Foreskin keratinocyte (primary cell): ENCODE measurements at places on chromosomes 3 and 15. TPM values are rescaled to one million over a fixed set of nuclear protein-coding genes. Genes with fewer than 3 reads are reported as not detected.

GRCh38 chr3:73073091-73073707, 11.7 kb downstream of the EBLN2 start:
- no peak for DNase-seq

- DNase-seq: no peak
Observed at GRCh38 chr3:77232557-77232956, 192.7 kb downstream of the ROBO2 start.

DNA sequence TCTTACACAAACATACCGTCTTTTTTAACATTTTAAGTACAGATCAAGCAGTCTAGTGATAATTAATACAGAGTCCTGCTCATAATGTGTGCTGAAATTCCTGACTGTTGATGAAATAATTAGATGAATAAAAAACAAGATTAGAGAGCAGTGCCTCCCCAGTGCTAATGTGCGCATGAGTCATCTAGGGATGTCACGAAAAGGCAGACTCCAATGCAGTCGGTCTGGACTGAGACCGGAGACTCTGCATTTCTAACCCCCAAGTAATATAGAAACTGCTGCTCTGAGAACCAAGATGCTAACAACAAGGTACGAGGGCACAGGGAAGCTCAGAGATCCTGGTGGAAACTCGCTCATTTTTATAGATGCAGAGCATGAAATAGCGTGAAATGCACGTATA, 61.4 kb downstream of the COL8A1 start:
- no peak for DNase-seq

GRCh38 chr3:149214702-149215101, 6.9 kb downstream of the CP start:
- no peak for DNase-seq

DNA sequence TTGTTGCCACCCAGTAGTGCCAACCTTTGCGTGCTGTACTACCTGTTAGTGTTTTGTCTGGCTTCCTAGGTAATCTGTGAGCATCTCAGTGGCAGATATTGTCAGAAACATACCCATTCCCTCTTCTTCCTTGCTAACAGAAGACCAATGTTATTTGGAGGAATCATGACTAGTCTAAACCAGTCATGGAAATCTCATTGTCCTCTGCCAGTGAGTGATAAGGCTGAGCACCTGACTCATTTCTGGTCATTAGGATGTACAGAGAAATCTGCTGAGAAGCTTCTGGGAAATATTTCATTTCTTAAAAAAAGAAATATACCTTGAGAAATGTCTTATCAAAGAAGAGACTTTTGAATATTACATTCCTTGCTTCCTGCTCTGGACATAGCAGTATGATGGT, 70.1 kb upstream of the CDV3 start:
- peak; percentile 33 for DNase-seq

GRCh38 chr3:161349529-161350312, 21.6 kb downstream of the SPTSSB start:
- DNase-seq: peak; percentile 91

DNA sequence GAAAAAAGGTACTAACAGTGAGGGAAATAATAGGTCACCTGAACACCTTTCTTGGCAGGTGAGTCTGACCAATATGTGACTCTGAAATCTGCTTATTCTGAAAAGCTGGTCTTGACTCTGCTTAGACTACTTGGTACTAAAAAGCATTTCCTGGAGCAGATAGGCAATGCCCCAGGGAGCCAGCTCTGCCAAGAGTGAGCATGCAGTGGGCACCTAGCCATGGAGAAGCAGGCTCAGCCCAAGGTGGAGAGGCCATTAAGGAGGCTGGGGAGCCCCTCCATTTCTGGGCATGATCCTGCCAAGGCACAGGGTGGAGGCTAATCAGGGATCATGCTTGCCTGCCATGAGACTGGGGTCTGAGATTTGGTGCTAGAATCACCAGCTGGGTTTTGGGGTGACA, 1.6 kb upstream of the LTF start:
- no peak for DNase-seq

GRCh38 chr15:73325191-73325861, 43.4 kb downstream of the HCN4 start:
- no peak for DNase-seq

GRCh38 chr3:58528629-58529028, 8.4 kb downstream of the ACOX2 start:
- DNase-seq: no peak

DNA sequence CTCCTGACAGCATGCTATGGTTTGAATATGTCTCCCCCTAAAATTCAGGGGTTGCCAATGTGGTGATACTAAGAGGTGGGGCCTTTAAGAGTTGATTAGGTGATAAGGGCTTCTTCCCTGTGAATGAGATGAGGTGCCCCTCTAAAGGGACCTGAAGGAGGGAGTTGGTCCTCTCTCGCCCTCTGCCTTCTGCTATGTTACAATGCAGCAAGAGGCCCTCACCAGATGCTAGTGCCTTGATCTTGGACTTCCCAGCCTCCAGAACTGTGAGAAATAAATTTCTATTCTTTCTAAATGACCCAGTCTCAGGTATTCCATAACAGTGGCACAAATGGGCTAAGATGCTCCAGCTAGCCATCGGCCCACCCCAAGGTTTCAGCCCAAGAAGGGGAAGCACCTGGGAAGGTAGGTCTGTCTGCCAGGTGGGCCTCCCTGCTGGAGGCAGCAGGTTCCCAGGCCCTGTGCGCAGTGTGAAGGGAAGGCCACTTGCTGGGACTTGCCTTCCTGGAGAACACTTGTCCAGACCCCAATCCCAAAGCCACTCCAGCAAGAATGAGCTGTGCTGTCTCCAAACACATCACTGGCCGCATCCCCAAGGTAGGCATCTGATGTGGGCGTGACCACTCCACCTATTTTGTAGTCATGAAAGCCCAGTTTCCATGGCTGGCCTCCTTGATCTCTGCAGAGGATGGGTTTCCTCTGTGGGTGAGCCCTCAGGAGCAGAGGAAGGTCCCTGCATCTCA, 9.0 kb downstream of the TGM4 start:
- DNase-seq: peak; percentile 92

DNA sequence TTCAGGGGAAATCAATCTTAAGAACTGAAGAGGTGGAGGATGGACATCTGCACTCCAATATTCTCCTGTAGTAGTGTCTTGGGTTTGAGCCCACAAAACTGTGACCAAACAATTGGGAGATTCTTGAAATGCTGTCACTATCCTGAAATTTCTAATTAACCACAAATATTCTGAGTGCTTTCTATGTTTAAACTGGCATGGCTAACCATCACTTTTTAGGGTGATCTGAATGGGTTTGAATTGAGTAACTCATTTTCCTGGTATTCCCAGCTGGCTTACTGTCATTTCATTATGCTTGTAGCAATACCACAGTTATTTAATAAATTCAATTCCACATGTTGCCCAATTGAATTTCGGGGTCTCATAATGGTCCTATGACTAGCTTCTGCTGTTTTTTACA, 216.9 kb upstream of the DCBLD2 start:
- no peak for DNase-seq

- no peak for DNase-seq
Observed at GRCh38 chr15:92565351-92566125, 90.0 kb downstream of the FAM174B start.

DNA sequence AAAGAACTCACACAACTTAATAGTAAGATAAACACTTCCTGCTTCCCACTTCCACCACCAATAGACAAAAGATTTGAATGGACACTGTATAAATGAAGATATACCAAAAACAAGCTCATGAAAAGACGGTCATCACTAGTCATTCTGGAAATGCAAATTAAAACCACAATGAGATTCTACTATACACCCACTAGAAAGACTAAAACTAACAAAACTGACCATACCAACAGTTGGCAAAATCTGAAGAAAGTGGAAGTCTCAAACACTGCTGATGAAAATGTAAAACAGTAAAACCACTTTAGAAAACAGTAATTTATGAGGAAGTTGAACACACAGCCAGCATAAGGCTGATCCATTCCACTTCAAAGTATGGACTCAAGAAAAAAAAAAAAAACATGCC, 35.6 kb upstream of the CD96 start:
- DNase-seq: no peak

DNA sequence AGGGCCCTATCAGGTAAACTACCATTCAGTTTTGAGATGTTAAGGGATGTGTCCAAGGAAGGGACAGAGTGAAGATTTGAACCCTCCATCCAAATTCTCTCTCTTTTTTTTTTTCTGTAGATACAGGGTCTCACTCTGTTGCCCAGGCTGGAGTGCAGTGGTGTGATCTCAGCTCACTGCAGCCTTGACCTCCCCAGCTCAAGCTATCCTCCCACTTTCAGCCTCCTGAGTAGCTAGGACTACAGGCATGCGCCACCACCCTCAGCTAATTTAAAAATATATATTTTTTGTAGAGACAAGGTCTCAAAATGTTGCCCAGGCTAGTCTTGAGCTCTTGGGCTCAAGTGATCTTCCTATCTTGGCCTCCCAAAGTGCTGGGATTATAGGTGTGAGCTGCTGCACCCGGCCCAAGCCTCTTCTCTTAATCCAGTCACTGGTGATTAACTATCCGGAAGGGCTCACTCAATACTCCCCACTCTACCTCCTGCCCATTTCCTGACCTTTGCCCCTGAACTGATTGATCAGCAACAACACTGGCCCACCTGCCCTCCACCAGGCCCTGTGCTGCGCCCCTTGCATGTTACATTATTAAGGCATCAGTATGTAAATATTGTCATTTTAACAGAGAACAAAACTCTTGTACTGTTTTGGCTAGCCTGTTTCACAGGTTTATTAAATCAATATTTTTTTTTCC, 164.7 kb downstream of the CTNNB1 start:
- no peak for DNase-seq

DNA sequence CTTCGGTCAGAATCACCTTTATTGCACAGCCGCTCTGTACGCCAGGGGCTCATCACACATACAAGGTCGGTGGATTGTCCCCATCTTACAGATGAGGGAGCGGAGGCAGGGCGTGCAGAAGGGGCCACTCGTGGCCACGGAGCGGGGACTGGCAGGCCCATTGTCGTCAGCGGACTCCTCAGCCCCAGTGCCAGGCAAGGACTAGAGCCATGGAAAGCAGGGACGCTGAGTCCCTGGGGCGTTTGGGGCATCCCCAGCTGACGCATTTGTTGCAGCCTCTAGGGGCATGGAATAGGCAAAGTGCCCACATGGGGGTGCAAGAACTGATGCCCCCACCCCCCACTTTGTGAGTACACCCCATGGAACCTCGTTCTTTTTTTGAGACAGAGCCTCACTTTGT, 29.8 kb upstream of the FURIN start:
- no peak for DNase-seq

- DNase-seq: peak; percentile 22
Observed at GRCh38 chr15:75138016-75138999, 63.4 kb upstream of the C15orf39 start.

The SNAP23 gene
- 37.4 and 39.0 TPM in 2 replicates for polyA plus RNA-seq

The ARMC8 gene
- 16.6 and 18.8 TPM in 2 replicates for polyA plus RNA-seq

The PLSCR5 gene
- polyA plus RNA-seq: not detected in 2 replicates

The ALG1L2 gene
- polyA plus RNA-seq: not detected in 2 replicates

The CPLX3 gene
- polyA plus RNA-seq: not detected in 2 replicates
